ENCODE measurements at places on chromosomes 2 and 18.

GRCh38 chr2:15584767-15585469, 6.8 kb upstream of the DDX1 start:
- H3K36me3 ChIP-seq, result no peaks in the 10 kb centered on the region
- H3K27me3 ChIP-seq, result no peaks in the 10 kb centered on the region
- no peak overlapping the region for H3K4me3 ChIP-seq
- DNase-seq, result no peak
- H3K4me1 ChIP-seq, result no peaks in the 10 kb centered on the region
- peak overlapping the region; percentile 8 for H3K27ac ChIP-seq

- no peaks in the 10 kb centered on the region for H3K36me3 ChIP-seq
- H3K4me3 ChIP-seq, result no peak overlapping the region
- no peaks in the 10 kb centered on the region for H3K27me3 ChIP-seq
- no peak overlapping the region for H3K27ac ChIP-seq
Observed at GRCh38 chr2:48529194-48529593, 760 bp upstream of the STON1 start.

DNA sequence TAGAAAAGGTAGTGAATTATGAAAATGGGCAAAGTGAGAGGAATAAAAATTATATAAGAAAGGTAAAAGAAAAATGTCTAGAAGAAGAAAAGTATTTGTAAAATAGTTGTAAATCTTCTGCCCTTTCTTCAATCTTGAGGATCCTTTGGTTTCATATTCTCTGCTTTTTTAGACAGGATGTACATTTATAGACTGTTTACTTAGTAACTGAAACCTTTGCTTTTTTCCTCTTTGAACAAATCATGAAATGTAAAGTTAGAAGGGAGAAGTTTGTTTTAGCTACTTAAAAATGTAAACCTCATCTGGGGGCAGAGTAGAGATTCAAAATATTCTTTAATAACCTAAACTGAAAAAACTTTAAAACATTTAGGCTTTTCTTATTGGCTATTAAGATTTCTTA, 150.4 kb upstream of the ITGA4 start:
- no peaks in the 10 kb centered on the region for H3K36me3 ChIP-seq
- H3K4me1 ChIP-seq, result no peaks in the 10 kb centered on the region
- no peak overlapping the region for H3K4me3 ChIP-seq
- no peak overlapping the region for H3K27ac ChIP-seq

GRCh38 chr2:109285244-109285651, 156.2 kb downstream of the SH3RF3 start:
- no peak for DNase-seq
- H3K4me1 ChIP-seq, result no peaks in the 10 kb centered on the region
- 0 out of 3 replicates have a peak, but pooled peaks cover 3% of the 10 kb centered on the region for H3K27me3 ChIP-seq

DNA sequence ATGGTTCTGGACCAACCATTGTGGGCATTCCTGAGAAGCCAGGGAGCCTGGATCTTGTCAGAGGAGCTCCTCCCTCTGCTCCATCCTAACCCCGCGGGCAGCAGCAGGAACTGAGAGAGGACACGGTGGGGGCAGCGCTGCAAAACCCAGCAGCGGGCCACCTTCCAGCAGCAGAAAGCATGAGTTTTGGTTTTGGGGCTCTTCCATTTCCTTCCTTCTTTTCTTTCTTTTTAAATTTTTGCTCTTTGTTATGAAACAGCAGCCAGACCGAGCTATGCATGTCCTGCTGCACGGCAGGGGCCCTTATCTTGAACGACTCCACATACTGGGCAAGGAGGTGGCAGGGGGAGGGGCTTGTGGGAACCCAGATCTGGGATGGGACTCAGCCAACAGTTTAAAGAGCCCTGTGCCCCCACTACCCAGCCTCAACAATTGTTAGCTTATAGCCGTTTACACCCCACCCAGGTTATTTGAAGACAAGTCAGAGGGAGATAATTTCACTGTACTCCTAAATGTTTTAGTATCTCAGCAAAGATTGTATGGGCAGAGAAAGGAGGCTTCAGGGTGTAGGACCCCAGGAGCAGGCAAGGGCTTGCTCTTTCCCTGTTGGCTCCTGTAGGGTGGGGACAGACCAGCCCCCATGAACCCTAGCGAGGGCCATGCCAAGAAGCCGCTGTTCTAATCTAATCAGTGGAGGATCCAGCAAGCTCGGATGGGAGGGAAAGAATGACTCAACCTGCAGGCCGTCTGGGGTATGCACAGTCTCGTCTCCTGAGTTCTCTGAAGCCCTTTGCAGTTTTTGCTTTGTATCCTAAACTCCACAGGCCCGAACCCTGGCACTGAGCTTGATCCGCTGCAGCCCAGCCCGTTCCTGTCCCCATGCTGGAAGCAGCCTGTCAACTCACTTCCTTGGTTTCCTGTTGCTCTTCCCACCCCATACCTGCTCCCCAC, 75.3 kb downstream of the LRRFIP1 start:
- DNase-seq, result peak; percentile 69
- H3K36me3 ChIP-seq, result no peaks in the 10 kb centered on the region
- peaks cover 39% of the 10 kb centered on the region for H3K4me1 ChIP-seq

GRCh38 chr2:96104487-96104861, 11.9 kb downstream of the ADRA2B start:
- peaks cover 8% of the 10 kb centered on the region for H3K4me1 ChIP-seq
- H3K27me3 ChIP-seq, result no peaks in the 10 kb centered on the region
- no peak overlapping the region for H3K27ac ChIP-seq

GRCh38 chr18:46268671-46269070, 164.5 kb downstream of the HAUS1 start:
- H3K27ac ChIP-seq, result no peak overlapping the region
- no peaks in the 10 kb centered on the region for H3K27me3 ChIP-seq
- DNase-seq, result no peak
- H3K4me1 ChIP-seq, result no peaks in the 10 kb centered on the region
- peaks cover 26% of the 10 kb centered on the region for H3K36me3 ChIP-seq

GRCh38 chr18:1488957-1489356, 584.3 kb downstream of the ADCYAP1 start:
- H3K27ac ChIP-seq, result no peak overlapping the region
- H3K4me1 ChIP-seq, result no peaks in the 10 kb centered on the region
- H3K36me3 ChIP-seq, result no peaks in the 10 kb centered on the region
- H3K4me3 ChIP-seq, result no peak overlapping the region
- DNase-seq, result no peak

DNA sequence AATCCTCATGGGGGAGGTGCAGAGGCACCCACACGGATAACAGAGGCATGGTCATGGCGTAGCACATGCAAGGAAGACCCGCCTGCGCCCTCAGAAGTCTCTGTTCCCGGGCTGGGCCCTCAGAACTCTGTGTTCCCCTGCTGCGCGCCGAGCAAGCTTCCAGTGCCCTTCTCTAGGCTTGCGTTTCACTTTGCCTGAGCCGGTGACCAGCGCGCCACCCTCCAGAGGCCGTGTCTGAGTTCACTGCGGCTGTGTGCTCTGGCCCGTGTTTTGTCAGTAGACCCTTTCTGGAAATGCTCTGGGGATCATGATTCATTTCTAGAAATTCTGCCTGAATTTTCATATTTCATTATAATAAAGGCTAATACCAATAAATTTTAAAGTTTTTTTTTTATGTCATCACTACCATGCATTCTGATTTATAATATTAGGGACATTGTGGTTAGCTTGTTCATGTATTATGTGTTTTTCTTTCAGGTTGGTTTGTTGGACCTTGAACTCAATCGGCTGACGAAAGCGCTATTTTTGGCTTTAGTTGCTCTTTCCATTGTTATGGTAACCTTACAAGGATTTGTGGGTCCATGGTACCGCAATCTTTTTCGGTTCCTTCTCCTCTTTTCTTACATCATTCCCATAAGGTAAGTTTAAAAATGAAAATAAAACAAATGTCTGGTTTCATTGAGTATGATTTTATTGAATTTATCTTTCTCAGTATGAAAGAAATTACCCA, 142.7 kb upstream of the NFATC1 start:
- H3K4me3 ChIP-seq, result no peak overlapping the region
- no peaks in the 10 kb centered on the region for H3K27me3 ChIP-seq
- H3K4me1 ChIP-seq, result peaks cover 6% of the 10 kb centered on the region
- no peaks in the 10 kb centered on the region for H3K36me3 ChIP-seq
- H3K27ac ChIP-seq, result no peak overlapping the region
- no peak for DNase-seq

DNA sequence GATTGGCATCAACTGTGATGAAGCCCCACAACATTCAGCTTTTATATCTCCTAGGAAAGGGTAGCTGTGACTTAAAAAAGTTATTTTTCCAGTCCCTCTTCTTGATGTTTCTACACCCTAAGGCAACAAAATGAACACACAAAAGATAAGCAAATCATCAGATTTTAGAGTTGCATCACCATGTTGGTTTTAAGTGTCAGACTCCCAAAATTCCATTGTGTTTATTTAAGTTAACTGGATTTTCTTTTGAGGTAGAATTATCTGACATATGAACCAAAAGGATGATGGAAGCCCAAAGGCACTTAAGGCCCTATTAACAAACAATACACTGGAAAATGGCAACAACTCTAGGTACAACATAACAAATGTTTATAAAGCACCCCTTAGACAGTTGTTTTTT, 261.7 kb upstream of the SLC39A10 start:
- no peak for DNase-seq
- no peaks in the 10 kb centered on the region for H3K36me3 ChIP-seq
- H3K27me3 ChIP-seq, result no peaks in the 10 kb centered on the region
- no peak overlapping the region for H3K27ac ChIP-seq
- H3K4me1 ChIP-seq, result no peaks in the 10 kb centered on the region
- H3K4me3 ChIP-seq, result no peak overlapping the region

DNA sequence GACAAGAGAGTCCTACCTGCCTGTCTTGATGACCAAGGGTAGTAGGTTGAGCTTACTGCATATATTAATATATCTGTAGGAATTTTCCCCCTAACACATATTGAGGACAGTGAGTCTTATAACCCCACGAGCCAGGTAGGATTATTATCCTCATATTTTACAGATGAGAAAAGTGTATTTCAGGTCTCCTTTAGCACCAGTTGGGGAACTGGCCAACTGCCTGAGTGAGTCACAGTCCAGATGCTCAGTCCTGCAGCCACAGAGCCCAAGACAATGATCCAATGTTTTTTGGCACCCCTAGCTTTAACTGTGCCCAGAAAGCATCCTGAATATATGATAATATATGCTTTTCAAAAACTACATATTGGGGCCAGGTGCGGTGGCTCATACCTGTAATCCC, 30.8 kb upstream of the GLS start:
- no peaks in the 10 kb centered on the region for H3K4me1 ChIP-seq
- no peak overlapping the region for H3K27ac ChIP-seq
- no peaks in the 10 kb centered on the region for H3K27me3 ChIP-seq
- H3K36me3 ChIP-seq, result no peaks in the 10 kb centered on the region
- no peak overlapping the region for H3K4me3 ChIP-seq
- no peak for DNase-seq

DNA sequence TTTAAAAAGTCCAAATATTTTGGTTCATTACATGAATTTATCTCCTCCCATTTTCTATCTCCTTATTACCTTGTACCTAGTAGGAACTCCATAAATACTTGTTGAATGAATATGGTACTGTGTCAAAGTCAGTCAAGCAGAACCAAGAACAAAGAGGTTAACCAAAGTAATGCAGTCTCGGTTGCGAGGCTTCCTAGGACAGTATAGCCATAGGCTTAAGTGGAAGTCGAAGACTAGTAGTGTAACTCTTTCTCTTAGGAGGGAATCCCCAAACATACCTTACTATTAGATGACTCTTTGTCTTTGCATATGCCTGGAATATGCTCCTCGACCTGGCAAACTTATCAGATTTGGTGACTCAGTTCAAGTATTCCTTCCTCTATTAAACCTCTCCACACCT, 4.8 kb downstream of the LIPT1 start:
- H3K4me1 ChIP-seq, result peaks cover 4% of the 10 kb centered on the region
- no peak for DNase-seq
- peaks cover 26% of the 10 kb centered on the region for H3K36me3 ChIP-seq
- H3K4me3 ChIP-seq, result no peak overlapping the region
- H3K27ac ChIP-seq, result no peak overlapping the region

DNA sequence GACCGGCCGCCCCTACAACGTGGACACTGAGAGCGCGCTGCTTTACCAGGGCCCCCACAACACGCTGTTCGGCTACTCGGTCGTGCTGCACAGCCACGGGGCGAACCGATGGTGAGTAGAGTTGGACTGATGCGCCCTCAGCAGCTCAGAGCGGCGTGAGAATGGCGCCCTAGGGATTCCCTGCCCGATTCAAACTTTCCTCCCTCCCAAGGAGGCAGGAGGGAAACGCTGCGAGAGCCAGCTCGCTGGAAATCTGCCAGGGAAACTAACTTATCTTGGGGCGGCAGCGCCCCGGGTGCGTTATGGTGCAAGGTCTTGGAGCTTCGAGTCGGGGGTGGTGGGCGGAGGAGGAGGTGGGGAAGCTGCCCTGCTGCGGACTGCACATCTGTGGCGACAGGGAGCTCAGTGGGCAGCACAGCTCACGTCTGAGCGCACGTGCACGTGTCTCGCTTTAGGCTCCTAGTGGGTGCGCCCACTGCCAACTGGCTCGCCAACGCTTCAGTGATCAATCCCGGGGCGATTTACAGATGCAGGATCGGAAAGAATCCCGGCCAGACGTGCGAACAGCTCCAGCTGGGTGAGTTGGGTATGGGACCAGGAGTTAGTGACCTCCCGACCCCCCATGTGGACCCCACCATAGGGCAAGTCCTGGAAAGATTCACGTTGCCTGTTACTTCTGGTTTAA, 697 bp downstream of the ITGA4 start:
- no peak for DNase-seq
- no peak overlapping the region for H3K4me3 ChIP-seq

GRCh38 chr2:62611854-62612253, 93.7 kb upstream of the EHBP1 start:
- DNase-seq, result no peak
- H3K27ac ChIP-seq, result no peak overlapping the region
- H3K36me3 ChIP-seq, result no peaks in the 10 kb centered on the region
- H3K4me3 ChIP-seq, result no peak overlapping the region

DNA sequence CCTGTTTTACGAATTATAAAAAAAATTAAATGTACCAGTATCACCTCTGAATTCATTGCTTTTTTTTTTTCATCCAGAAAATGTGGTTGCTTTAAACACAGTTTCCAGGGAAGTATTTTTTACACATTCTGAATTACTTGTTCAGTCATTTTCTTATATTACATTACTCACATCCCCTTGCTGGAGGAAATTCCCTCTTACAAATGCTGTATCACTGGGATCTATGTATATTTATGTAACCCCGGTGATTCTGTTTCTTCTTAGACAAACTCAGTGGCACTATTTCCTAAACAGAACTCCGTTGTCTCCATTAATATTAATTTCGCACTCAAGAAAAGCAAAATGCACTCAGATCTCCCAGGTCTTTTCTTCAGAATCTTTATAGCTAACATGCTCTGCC, 1078.5 kb upstream of the ZEB2 start:
- no peak overlapping the region for H3K4me3 ChIP-seq
- no peaks in the 10 kb centered on the region for H3K27me3 ChIP-seq
- no peak for DNase-seq
- H3K36me3 ChIP-seq, result no peaks in the 10 kb centered on the region

DNA sequence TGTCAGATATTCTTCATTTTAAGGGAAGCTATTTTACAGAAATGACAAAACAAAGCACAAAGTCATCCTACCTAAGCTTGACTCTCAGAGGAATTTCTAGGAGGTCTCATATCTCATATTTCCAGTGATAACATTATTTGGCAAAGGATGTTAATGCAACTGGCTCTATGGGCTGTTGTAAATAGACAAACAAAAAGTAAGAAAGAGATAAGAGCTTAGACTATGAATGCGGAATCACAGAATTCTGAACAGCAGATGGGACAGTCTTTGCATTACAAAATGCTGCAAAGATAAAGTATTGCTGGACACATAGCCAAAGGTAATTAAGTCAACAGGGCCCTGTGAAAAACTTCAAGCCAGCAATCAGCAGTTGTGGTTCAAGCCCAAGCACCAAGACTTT, 23.9 kb downstream of the PIAS2 start:
- H3K4me3 ChIP-seq, result no peak overlapping the region
- peak overlapping the region; percentile 35 for H3K27ac ChIP-seq
- no peaks in the 10 kb centered on the region for H3K4me1 ChIP-seq
- H3K27me3 ChIP-seq, result no peaks in the 10 kb centered on the region
- H3K36me3 ChIP-seq, result peaks cover 25% of the 10 kb centered on the region
